ENCODE measurements at places on chromosomes 3 and 15.

DNA sequence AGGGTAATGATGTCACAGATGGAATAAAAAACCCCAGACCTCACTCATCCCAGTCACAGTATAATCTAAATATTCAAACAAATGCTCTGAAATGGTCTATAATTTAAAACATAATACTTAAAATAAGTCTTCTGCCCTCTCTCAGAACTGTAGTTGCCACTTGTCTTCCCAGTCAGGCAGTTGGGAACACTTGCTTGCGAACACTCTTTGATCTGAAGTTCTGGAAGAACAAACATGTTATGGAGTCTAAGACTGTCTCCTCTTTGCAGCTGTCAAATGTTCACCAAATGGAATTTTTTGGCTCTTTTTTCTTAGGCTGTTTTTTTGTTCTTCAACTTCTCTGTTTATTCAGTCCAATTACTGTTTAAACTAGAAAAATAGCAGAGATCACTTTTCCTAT, 711.1 kb upstream of the GOLIM4 start:
- no peak for DNase-seq

- DNase-seq = peak; percentile 90
Observed at GRCh38 chr15:76336254-76337058, at the start of gene ISL2. TSS of gene ISL2 (plus strand) at chr15:76336773. CDS start at chr15:76336884, 111 bp downstream.

GRCh38 chr3:118802325-118803095, 232.1 kb downstream of the IGSF11 start:
- DNase-seq = no peak

GRCh38 chr3:58369876-58370275, 37.2 kb downstream of the PXK start:
- DNase-seq = no peak

- no peak for DNase-seq
Observed at GRCh38 chr3:143412084-143412483, 292.5 kb downstream of the CHST2 start.

DNA sequence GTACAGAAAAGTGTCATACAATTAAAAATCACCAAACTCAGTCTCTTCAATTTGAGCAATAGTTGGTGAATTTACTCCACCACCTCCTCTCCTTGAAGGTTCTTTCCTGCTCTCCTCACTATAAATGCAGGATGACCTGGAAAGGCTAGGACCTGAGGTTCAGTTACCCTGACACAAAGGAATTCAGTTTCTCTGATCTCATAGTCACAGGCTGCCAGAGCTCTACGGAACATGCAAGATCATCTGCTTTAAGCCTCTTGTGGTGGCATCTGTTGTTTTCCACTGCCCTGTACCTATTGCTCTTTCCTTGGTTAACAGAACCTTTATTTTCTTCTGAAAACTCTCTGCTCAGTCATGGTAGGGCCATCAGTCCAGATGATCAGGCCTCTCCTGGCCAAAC, 4.9 kb upstream of the TP63 start:
- DNase-seq = peak; percentile 9

GRCh38 chr15:88036154-88036839, 220.2 kb downstream of the NTRK3 start:
- DNase-seq = no peak

DNA sequence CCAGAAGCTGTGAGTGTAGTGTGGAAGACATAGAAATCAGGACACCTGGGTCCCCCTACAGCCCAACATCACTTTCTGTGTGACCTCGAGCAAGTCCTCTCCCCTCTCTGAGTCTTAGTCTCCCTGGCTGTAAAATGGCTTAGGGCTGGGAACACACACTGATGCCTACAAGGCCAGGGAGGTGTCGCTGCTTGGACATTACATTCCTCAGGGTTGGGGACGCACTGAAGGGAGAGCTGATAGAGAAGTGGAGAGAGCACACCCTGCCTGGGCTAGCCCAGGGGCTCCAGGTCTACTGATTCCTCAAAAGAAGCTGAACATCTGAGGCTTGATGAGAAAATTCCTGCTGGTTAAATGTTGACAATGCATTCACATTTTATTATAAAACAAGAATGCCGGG, 6.3 kb upstream of the ALAS1 start:
- no peak for DNase-seq

GRCh38 chr3:42013691-42014457, 52.0 kb upstream of the ULK4 start:
- DNase-seq = peak; percentile 54

DNA sequence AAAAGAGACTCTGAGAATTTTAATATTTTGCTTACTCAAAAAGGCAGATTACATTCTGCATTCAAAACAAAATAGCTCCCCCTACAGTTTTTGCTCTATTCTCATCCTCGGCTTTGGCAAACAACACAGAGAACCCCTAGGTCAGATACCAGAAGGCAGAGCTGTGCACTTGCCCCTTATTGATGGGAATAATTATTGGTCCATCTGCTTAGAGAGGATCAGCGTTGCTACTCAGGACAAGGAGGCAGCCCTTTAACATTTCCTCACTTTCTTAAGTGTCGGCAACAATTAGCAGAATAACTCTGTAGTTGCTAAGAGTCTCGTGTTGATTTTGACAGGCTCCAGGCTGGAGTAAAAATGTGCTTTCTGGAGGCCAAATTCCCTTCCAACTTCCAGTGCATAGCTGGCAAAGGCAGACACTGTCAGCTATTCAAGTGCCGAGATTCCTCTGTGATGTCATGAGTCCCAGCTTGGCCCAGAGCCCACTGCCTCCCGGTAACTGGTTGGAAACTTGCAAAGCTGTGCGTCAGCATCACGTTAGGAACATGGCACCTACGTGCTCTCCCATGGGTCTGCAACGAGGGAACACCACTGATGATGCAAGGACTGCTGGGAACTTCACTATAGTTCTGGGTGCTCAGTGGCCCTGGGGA, 482.7 kb upstream of the ADAMTS9 start:
- DNase-seq = peak; percentile 83
